ENCODE measurements at places on chromosomes 4 and X. TPM values are rescaled to one million over a fixed set of nuclear protein-coding genes. Genes with fewer than 3 reads are reported as not detected.

The PDLIM3 gene
- 11.3 TPM for total RNA-seq

The FAM241A gene
- 0.03 TPM for total RNA-seq

DNA sequence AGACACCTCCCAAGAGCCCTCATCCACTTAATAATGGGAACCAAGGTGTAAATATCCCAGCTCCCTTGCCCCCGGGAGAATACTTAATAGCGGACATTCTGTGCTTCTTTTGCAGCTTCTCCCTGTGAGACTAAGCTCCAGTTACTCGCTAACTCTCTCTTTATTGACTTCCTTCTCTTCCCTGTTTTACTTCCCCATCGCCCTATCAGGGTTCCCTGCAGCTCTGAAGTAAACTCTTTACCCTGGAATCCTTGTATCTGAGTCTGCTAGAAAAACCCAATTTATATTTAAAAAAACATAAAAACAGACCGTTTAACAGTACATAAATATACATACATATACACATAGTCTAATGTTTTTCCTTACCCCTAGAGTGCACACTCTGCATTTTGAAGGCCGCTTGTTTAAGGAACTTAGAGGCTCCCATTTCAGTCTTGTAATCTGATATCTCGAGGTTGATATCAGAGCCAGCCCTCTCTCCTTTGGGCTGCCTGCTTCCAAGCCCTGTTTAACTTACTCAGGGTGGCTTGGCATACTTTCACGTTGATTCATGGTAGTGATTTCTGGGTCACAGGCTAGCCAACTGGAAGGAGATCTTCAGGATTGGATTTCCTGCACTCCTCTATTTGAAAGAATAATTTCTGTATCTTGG, 177.4 kb upstream of the SCML1 start:
- DNase-seq: peak; percentile 78

DNA sequence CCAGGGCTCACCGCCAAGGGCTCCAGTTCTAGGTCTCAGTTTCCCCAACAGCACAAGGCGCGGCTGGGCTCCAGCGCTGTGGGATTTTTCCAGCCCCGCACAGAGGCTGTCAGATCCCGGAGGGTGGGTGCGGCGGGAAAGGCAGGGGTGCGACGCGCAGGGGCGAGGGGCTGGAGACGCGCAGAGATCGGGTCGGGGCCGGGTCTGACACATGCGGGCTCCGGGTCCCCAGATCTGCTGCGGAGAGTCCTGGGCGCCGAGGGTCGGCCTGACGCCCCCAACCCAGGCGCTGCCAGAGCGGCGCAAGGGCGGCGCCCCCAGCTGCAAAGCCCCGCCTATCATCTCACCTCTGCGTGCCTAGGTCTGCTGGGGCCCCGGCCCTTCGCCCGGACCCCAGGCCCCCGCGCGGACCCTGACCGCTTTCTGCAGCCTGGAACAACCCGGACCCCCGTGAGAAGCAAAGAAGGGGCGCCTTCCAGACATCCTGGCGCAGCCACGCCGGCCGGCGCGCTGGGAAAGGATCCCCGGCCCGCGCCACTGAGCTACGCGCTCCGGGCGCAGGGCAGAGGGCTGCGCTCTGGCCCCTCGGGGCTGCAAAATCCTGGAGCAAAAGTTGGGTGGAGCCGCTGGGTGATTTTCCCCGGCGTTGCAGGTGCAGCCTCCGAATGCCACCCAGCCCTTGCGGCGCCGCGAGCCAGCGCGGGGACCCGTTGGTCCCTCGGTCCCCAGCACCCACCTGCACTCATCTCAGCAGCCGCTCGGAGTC, 486 bp downstream of the ABLIM2 start:
- DNase-seq: no peak

DNA sequence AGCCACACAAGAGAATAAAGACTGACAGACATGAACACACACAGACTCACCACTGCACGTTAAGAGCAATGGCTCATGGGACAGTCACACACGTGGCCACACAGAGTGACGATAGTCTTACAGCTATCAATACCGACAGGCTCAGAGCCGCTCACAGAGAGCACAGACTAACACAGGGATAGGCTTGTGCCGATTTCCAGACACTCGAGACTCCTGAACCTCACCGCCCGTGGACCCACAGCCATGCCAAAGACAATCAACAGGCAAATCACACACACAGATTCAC, 716 bp upstream of the SLC38A5 start:
- no peak for DNase-seq

DNA sequence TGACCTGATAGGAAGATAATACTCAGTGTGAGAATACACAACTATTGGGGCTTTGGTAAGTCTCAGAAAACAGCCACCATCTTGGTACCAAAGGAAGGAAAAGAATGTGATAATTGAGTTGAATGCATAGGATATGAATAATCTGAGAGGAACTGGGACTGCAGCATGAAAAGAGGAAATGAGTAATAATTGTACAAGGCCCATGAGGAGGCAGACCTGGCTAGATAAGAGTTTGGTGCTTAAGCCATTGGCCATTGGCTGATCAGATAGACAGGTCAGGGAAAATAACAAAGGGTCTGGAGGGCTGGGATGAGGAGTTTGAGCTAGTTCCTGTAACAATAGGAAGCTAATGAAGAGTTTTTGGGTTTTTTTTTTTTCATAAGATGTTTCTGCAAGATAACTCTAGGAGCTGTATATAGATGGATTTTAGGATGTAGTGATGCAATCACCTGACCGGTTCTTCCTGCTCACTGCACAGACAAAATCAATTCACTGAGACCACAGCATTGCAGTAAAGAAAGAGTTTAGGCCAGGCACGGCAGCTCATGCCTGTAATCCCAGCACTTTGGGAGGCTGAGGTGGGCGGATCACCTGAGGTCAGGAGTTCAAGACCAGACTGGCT, 5.3 kb upstream of the TRMT2B start:
- no peak for DNase-seq

DNA sequence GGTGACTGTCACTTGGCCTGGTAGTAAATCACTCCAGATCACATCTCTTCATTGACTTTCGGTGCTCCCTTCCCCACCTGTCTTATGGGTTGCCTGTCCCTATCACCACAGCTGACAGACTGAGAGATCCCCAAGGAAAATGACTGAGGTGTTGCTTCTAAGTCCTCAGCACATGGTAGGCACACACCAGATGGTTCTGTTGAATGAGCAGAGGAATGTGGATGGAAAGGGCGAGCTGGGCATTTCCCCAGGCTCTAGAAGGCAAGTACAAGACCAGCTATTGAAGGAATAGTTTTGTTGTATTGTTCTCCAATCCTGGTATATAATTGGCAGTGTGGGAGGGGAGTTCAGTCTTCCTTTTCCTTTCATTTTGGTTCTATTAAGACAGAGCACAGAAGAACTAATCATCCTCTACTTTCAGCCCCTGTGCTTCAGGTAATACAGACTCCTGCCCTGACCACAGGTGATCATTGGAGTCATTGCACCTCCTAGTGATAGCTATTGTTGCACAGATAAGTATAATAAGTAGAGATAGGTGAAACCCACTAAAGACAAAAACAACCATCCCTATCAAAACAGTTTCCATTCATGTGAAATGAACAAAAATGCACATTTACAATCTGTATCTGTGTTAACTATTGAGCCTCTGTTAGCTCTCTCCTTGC, 158.6 kb downstream of the TRAM1L1 start:
- no peak for DNase-seq

- DNase-seq: no peak
Measured at GRCh38 chr4:48254381-48255071, 15.1 kb downstream of the TEC start.

DNA sequence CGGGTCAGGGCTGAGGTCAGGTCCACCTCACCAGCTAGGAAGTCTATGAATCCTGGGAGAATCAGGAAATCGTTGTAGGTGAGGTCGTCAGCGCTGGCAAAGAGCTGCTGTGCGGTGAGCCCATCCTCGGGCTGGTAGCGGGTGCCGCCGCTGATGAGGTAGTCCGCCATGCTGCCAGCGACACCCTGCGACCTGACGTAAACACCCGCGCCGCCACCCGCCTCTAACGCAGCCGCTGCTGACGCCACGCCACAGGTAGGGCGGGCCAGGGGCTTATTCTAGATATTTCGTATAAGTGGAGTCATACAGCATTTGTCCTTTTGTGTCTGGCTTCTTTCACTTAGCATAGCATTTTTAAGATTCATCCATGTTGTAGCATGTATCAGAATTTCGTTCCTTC, 220.2 kb upstream of the ATP6AP2 start:
- no peak for DNase-seq

Measured in Caki2 (cell line).